CD4-positive, CD25-positive, alpha-beta regulatory T cell (primary cell): ENCODE measurements at places on chromosomes 3 and 15. TPM values are rescaled to one million over a fixed set of nuclear protein-coding genes. Genes with fewer than 3 reads are reported as not detected.
A peak's percentile ranks its signal among the peaks of the same experiment; 100 is the strongest.

- H3K4me3 ChIP-seq: no peak overlapping the region
- H3K27me3 ChIP-seq: no peaks in the 10 kb centered on the region
- no peak for DNase-seq
- H3K4me1 ChIP-seq: no peaks in the 10 kb centered on the region
- H3K36me3 ChIP-seq: no peaks in the 10 kb centered on the region
- H3K27ac ChIP-seq: no peak overlapping the region
Measured at GRCh38 chr3:193921465-193921864, 214.5 kb upstream of the HES1 start.

MCF2L2 gene
- 4.4 TPM for polyA plus RNA-seq

DNA sequence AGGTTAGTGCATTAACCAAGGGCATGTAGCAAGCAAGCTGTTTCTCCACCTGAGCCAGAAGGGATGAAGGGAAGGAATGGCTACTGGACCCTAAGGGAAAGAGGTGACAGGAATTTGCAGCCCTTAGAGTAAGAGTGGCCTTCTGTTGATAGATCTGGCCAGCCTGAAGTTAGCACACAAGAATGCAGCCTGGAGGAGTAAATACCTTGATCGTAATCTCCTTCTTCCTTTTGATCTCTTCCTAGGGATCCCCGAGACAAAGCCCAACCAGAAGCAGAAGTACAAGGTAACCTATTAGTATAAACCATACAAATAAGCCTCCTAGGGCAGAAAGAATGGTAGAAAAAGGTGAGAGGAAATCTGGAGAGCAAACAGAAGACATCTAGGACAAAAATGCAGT is 134.6 kb downstream of the ATP8B4 start:
- DNase-seq: no peak
- H3K27ac ChIP-seq: no peak overlapping the region
- H3K27me3 ChIP-seq: no peaks in the 10 kb centered on the region
- no peaks in the 10 kb centered on the region for H3K4me1 ChIP-seq
- no peaks in the 10 kb centered on the region for H3K36me3 ChIP-seq

GRCh38 chr3:138434875-138435772 is 708 bp downstream of the ESYT3 start:
- no peaks in the 10 kb centered on the region for H3K36me3 ChIP-seq
- no peak overlapping the region for H3K4me3 ChIP-seq
- peaks cover 10% of the 10 kb centered on the region for H3K27me3 ChIP-seq
- H3K27ac ChIP-seq: no peak overlapping the region
- H3K4me1 ChIP-seq: peaks cover 9% of the 10 kb centered on the region

RBP2 gene
- polyA plus RNA-seq: not detected

GRCh38 chr3:117695871-117696645 is 986.5 kb downstream of the TUSC7 start:
- no peak overlapping the region for H3K4me3 ChIP-seq
- no peaks in the 10 kb centered on the region for H3K4me1 ChIP-seq
- H3K27me3 ChIP-seq: no peaks in the 10 kb centered on the region

DNA sequence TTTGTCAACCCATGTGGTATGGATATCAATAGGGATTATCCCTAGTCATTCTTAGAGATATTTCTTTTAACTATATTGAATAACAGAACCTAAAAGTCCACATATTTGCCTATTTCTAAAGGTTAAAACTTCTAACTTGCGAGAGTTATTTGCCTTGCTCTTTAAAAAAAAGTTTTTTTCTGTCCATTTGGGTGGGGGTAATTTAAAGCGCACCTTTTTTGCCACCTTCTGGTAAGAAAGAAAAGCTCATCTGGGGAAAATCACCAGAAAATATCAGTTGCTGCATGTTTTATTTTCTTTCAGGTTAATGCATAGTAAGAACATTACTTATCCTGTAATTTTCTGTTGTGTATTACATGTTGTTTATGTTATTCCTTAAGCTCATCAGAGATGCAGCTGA is 242.0 kb upstream of the GOLGA6L4 start:
- no peak overlapping the region for H3K4me3 ChIP-seq
- no peak overlapping the region for H3K27ac ChIP-seq
- no peaks in the 10 kb centered on the region for H3K27me3 ChIP-seq
- DNase-seq: no peak

GOLGA8S gene
- polyA plus RNA-seq: not detected

- no peaks in the 10 kb centered on the region for H3K4me1 ChIP-seq
- no peak for DNase-seq
Measured at GRCh38 chr3:11810276-11810675, 36.4 kb downstream of the TAMM41 start.

- peak overlapping the region; percentile 52 for H3K27ac ChIP-seq
- DNase-seq: no peak
- H3K4me3 ChIP-seq: peak overlapping the region; percentile 51
- H3K4me1 ChIP-seq: peaks cover 37% of the 10 kb centered on the region
- H3K27me3 ChIP-seq: no peaks in the 10 kb centered on the region
Measured at GRCh38 chr15:75067123-75067830, 43.9 kb downstream of the PPCDC start.

SPATA12 gene
- polyA plus RNA-seq: not detected

GRCh38 chr3:48919215-48920138 is 835 bp downstream of the ARIH2 start:
- no peaks in the 10 kb centered on the region for H3K27me3 ChIP-seq
- peak overlapping the region; percentile 99 for H3K27ac ChIP-seq
- H3K4me1 ChIP-seq: peaks cover 35% of the 10 kb centered on the region
- peak overlapping the region; percentile 96 for H3K4me3 ChIP-seq

- H3K36me3 ChIP-seq: no peaks in the 10 kb centered on the region
- H3K27ac ChIP-seq: no peak overlapping the region
- DNase-seq: no peak
Measured at GRCh38 chr15:44099671-44100070, 95.4 kb downstream of the FRMD5 start.

GRCh38 chr15:39684233-39684632 is 98.4 kb downstream of the FSIP1 start:
- H3K27me3 ChIP-seq: peaks cover 2% of the 10 kb centered on the region
- no peak overlapping the region for H3K4me3 ChIP-seq
- no peak for DNase-seq

PPP1R14D gene
- not detected for polyA plus RNA-seq

CPA3 gene
- polyA plus RNA-seq: not detected

OGG1 gene
- polyA plus RNA-seq: 30.2 TPM

SLC28A2 gene
- polyA plus RNA-seq: not detected

GRCh38 chr3:190404715-190405114 is 16.8 kb downstream of the CLDN16 start:
- no peaks in the 10 kb centered on the region for H3K36me3 ChIP-seq
- H3K27me3 ChIP-seq: no peaks in the 10 kb centered on the region
- no peak overlapping the region for H3K4me3 ChIP-seq
- H3K4me1 ChIP-seq: no peaks in the 10 kb centered on the region

GP9 gene
- not detected for polyA plus RNA-seq

DNA sequence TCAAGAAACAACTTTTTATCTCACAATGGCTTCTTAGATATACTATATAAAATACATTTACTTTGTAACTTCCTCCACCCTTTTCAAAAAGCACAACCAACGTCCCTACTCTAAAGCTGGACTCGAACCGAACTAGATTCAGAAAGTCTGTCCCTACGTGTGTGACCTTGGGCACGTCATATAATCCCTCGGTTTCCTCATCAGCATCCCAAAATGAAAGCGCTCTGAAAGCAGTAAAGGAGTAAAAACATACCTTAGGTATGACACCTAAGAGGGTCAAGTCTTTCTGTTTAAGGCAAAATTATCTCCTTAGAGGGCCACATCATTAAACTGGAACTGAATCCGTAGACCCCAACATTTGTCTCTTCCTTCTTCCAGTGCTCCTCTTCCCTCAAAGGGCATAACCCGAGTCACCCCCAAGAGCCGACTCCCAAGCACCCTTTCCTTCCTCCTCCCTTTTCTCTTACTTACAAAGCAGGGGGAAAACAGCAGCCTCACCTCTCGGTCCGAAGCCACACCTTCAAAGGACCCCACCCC is 663 bp downstream of the PDCD10 start:
- H3K4me3 ChIP-seq: peak overlapping the region; percentile 95
- H3K4me1 ChIP-seq: peaks cover 53% of the 10 kb centered on the region
- peak overlapping the region; percentile 91 for H3K27ac ChIP-seq

- no peak for DNase-seq
- no peak overlapping the region for H3K4me3 ChIP-seq
- H3K27ac ChIP-seq: no peak overlapping the region
Measured at GRCh38 chr15:51371266-51371665, 29.8 kb downstream of the GLDN start.

DNA sequence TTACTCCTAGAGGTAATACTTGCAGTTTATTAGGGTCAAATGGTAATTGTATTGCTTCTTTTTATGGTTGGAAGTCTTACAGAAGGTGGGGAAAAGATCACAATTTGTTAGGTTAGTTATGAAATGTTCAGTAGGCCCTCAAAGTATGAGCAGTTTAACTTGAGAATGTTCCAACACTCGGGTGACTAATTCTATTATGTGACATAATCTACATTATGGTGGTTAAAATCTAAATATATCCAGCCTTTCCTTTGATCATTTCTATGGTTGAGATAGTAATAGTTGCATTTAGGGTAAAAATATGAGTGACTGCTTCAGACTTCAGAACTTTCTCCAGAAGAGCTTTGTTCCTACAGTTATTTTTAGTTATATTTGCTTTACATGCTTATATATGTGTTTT is 19.6 kb upstream of the FBXO22 start:
- H3K4me1 ChIP-seq: no peaks in the 10 kb centered on the region
- H3K27me3 ChIP-seq: no peaks in the 10 kb centered on the region
- no peak overlapping the region for H3K27ac ChIP-seq
- H3K36me3 ChIP-seq: peaks cover 39% of the 10 kb centered on the region
- H3K4me3 ChIP-seq: no peak overlapping the region

DNA sequence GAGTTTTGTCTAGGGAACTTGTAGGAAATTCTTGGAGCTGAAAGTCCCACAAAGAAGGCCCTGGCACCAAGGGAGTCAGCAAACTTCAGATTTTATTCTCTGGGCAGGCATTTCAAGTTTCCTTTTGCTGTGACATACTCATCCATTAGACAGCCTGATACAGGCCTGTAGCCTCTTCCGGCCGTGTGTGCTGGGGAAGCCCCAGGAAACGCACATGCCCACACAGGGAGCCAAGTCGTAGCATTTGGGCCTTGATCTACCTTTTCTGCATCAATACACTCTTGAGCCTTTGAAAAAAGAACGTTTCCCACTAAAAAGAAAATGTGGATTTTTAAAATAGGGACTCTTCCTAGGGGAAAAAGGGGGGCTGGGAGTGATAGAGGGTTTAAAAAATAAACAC is 15.0 kb downstream of the TIGIT start:
- peak overlapping the region; percentile 78 for H3K4me3 ChIP-seq
- H3K27me3 ChIP-seq: no peaks in the 10 kb centered on the region
- H3K27ac ChIP-seq: peak overlapping the region; percentile 96
- H3K36me3 ChIP-seq: peaks cover 34% of the 10 kb centered on the region

OSTN gene
- not detected for polyA plus RNA-seq

DNA sequence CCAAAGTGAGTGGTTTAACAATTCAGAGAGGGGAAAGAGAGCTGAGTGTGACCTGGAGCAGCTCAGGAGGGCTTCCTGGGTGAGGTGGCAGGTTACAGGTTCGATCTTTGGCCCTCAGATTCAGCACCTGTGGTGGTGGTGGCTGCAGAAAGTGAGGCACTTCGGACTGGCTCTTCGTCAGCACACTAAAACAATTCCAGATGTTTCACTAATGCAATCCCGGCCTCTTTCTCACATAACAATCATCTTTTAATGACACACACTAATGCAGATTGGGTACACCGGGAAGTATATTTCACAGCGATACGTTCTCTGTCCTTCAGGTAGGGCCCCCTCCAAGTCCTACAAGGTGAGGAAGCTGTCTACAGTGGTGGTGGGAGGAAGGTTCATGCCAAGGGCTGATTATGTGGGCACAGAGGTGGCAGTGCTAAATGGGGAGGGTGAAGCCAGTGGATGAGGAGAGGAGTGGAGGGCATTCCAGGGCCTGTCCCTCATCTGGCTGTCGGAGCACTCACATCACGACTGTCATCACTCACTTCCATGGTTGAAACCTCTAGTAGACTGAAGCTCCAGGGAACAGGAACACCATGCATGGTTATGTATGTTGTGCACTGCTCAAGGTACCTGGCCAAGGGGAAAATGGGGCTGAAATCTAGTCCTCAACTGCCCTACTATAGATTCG is 171.1 kb downstream of the RAB11A start:
- H3K27me3 ChIP-seq: peaks cover 10% of the 10 kb centered on the region
- H3K4me1 ChIP-seq: no peaks in the 10 kb centered on the region
- no peaks in the 10 kb centered on the region for H3K36me3 ChIP-seq
- no peak overlapping the region for H3K27ac ChIP-seq
- DNase-seq: no peak

- H3K27ac ChIP-seq: no peak overlapping the region
- H3K36me3 ChIP-seq: no peaks in the 10 kb centered on the region
- H3K27me3 ChIP-seq: no peaks in the 10 kb centered on the region
- H3K4me1 ChIP-seq: no peaks in the 10 kb centered on the region
- no peak for DNase-seq
- H3K4me3 ChIP-seq: no peak overlapping the region
Measured at GRCh38 chr15:92617549-92618520, 37.7 kb downstream of the FAM174B start.

ILDR1 gene
- not detected for polyA plus RNA-seq

- no peaks in the 10 kb centered on the region for H3K4me1 ChIP-seq
- H3K4me3 ChIP-seq: no peak overlapping the region
- no peak for DNase-seq
- H3K27me3 ChIP-seq: no peaks in the 10 kb centered on the region
- H3K27ac ChIP-seq: no peak overlapping the region
Measured at GRCh38 chr15:98241032-98241554, 280.6 kb downstream of the ARRDC4 start.

SLCO3A1 gene
- 31.0 TPM for polyA plus RNA-seq

CRYGS gene
- polyA plus RNA-seq: not detected

DNA sequence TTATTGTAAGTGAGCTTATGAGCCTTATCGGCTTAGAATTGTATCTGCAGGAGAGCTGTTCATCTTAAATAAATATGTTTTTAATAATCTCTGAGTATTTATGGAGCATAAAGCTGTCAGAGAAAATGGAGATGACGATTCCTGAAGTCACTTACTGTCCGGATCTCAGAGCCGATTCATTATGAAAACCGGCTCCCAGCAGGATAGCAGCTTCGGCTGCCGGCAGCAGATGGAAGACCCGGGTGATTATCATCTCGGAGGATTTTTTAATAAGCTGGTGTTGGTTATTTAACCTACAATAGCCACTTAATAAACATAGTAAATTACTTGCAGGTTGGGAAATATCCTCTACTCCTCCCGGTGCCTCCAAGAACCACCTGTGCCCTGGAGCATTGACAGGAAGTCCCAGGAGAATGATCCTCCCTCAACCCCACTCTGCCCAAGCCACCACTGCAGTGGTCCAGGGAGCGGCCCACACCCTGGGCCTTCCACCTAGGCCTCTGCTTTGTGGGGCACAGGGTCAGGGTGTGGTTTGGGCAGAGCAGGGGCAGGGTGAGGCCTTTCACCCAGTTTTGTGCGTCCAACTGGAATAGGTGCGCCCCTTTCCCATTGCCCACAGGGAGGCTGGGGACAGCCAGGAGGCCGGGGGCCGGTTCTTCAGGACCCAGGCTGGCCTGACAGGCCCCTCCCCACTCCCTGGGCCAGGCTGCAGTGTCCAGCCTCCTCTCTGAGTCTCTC is 42.2 kb upstream of the PRR23E start:
- DNase-seq: no peak
- H3K27ac ChIP-seq: no peak overlapping the region
- no peak overlapping the region for H3K4me3 ChIP-seq
- H3K27me3 ChIP-seq: no peaks in the 10 kb centered on the region

STRIT1 gene
- not detected for polyA plus RNA-seq

GRCh38 chr3:54892168-54892567 is 35.7 kb downstream of the LRTM1 start:
- H3K4me3 ChIP-seq: no peak overlapping the region
- H3K4me1 ChIP-seq: no peaks in the 10 kb centered on the region
- no peak overlapping the region for H3K27ac ChIP-seq
- DNase-seq: no peak
- H3K36me3 ChIP-seq: no peaks in the 10 kb centered on the region
- no peaks in the 10 kb centered on the region for H3K27me3 ChIP-seq
